ENCODE measurements at places on chromosomes 12 and 14.

GRCh38 chr14:20194101-20194500 lies 3.4 kb downstream of the OR11G2 start:
- no peak for DNase-seq

- no peak for DNase-seq
Measured at GRCh38 chr12:126051611-126052107, 986.4 kb downstream of the AACS start.

- DNase-seq: no peak
Measured at GRCh38 chr12:99453836-99454538, 193.6 kb upstream of the GARIN6 start.

DNA sequence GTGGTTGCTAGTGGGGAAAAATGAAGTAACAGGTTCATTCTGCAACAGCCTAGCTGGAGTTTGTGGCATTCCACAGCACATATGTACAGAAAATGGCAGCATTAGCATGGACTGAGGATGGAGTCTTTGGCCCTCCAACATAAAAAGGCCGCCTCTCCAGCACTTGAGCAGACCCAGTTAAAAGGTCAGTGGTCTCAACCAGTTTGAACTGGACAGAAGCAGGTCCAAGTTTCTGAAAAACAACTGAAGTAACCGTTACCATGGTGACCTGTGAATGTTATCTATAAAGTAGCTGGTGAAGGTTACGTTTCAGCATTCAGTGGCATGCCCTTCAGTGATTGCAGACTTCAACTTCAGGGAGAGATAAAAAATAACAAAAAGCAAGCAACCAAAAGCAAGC lies 34.1 kb upstream of the OR10AD1 start:
- DNase-seq: no peak

- no peak for DNase-seq
Measured at GRCh38 chr14:68793734-68794129, 865 bp upstream of the ZFP36L1 start.

Data from GF-D8 (cell line).